ENCODE measurements at places on chromosomes 3 and 15. TPM values are rescaled to one million over a fixed set of nuclear protein-coding genes. Genes with fewer than 3 reads are reported as not detected.
A peak's percentile ranks its signal among the peaks of the same experiment; 100 is the strongest.

DNA sequence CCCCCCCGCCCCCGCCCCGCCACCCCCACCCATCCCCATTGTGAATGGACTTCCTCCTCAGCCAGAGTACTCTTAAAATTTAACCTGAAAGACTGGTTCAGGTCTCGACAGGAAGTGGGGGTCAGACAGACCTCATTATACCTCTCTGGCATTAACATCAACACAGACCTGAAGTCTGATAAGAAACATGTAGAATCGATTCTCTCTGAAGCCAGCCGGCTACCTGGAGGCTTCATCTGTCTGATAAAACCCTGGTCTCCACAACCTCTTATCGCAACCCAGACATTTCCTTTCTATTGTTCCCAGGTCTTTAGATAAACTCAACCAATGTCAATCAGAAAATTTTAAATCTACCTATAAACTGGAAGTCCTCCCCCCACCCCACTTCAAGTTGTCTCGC, 42.6 kb downstream of the SLCO2A1 start:
- no peak overlapping the region for H3K4me3 ChIP-seq
- H3K36me3 ChIP-seq, result no peaks in the 10 kb centered on the region
- H3K4me1 ChIP-seq, result peaks cover 13% of the 10 kb centered on the region
- no peak overlapping the region for H3K27ac ChIP-seq
- H3K27me3 ChIP-seq, result no peaks in the 10 kb centered on the region

GRCh38 chr3:53709860-53710674, 136.2 kb downstream of the CHDH start:
- H3K36me3 ChIP-seq, result no peaks in the 10 kb centered on the region
- H3K27me3 ChIP-seq, result no peaks in the 10 kb centered on the region
- H3K4me3 ChIP-seq, result no peak overlapping the region
- peaks cover 89% of the 10 kb centered on the region for H3K4me1 ChIP-seq
- H3K27ac ChIP-seq, result peak overlapping the region; percentile 92
- peak; percentile 93 for DNase-seq

DNA sequence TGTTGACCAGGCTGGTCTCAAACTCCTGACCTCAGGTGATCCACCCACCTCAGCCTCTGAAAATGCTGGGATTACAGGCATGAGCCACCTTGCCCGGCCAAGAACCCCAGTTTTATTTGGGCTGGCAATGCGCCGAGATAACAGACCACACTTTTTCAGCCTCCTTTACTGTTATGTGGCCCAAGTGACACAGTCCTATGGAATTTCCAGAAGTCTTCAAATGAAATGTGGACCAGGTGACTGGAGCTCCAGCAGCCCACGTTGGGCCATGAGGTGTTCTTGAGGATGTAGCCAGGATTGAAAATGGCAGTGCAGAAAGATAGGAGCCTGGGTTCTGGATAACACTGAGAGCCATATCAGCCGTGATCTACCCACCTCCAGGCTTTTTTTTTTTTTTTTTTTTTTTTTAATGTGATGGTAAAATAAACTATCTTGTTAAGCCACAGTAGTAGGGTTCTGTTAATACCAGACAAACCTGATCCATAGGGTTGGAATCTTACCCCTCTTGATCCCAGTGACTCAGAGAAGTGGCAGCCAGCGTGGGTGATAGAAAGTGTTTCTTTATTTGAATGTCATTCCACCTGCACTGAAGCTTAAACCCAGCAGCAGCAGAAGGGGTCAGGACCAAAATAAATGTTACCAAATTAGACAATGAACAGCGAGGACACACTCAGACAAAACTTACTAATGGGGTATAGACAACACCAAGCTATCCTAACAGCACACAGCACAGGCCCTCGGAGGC, 55.6 kb downstream of the LHFPL4 start:
- H3K36me3 ChIP-seq, result no peaks in the 10 kb centered on the region
- no peak for DNase-seq
- H3K4me1 ChIP-seq, result peaks cover 5% of the 10 kb centered on the region

DNA sequence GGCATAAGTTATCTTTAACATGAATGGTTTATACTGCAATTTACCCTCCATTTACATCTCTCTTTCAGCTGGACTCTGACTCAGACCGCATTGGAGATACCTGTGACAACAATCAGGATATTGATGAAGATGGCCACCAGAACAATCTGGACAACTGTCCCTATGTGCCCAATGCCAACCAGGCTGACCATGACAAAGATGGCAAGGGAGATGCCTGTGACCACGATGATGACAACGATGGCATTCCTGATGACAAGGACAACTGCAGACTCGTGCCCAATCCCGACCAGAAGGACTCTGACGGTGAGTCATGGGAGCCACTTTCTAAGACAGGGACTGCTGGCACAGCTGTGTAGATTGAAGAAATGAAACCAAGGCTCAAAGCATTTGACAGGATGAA, 11.6 kb downstream of the THBS1 start:
- DNase-seq, result peak; percentile 35
- no peak overlapping the region for H3K27ac ChIP-seq
- H3K27me3 ChIP-seq, result no peaks in the 10 kb centered on the region
- no peak overlapping the region for H3K4me3 ChIP-seq

- H3K27ac ChIP-seq, result no peak overlapping the region
- no peaks in the 10 kb centered on the region for H3K36me3 ChIP-seq
- peaks cover 51% of the 10 kb centered on the region for H3K4me1 ChIP-seq
- no peaks in the 10 kb centered on the region for H3K27me3 ChIP-seq
Observed at GRCh38 chr15:98876451-98877369, 130.9 kb downstream of the PGPEP1L start.

DNA sequence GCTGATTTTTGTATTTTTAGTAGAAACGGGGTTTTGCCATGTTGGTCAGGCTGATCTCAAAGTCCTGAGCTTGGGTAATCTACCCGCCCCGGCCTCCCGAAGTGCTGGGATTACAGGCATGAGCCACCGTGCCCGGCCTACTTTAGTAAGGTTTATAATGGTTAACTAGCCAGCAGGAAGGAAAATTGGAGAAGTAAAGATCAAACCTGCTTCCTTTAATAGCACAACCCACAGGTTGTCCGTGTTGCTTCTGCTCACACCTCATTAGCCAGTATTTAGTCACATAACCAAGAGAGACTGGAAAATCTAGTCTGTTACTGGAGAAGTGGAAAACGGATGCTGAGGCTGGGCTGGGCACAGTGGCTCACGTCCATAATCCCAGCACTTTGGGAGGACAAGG, 51.9 kb upstream of the TBL1XR1 start:
- no peak overlapping the region for H3K27ac ChIP-seq
- H3K36me3 ChIP-seq, result no peaks in the 10 kb centered on the region
- no peak for DNase-seq
- no peak overlapping the region for H3K4me3 ChIP-seq

DNA sequence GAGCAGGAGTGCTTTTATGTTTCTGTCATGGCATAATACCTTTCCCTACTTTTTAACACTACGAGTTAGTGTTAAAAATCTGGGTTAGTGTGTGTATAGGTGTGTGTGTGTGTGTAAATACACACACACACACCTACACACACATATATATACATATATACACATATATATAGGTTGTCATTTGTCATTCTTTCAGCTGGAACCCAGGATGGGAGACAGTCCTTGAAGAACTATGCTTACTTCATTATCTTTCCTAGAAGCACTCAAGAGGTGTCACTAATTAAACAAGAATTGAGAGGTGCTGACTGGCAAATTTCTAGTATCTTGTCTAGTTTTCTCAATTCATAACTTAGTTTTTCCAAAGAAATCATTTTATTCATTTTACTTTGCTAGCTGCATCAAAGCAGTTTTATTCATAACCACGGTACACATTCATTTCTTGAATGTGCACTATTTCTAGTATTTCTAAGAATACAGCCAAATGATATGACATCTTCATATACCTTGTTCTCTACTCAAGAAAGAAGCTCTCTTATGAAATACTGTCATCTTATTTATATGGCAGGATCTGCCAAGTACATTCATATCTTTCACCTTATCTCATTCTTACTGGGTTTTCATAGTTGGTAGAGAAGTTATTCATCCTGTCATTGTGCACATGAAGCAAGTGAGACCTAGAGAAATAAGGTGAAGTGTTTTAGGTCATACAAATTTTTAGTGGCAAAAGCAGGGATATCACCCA, 46.6 kb downstream of the ISL2 start:
- H3K27me3 ChIP-seq, result no peaks in the 10 kb centered on the region
- H3K36me3 ChIP-seq, result peaks cover 2% of the 10 kb centered on the region
- H3K4me3 ChIP-seq, result no peak overlapping the region
- H3K4me1 ChIP-seq, result no peaks in the 10 kb centered on the region
- H3K27ac ChIP-seq, result no peak overlapping the region

GRCh38 chr15:73925848-73926218, 429 bp upstream of the LOXL1 start:
- no peak overlapping the region for H3K4me3 ChIP-seq
- no peak overlapping the region for H3K27ac ChIP-seq
- peaks cover 44% of the 10 kb centered on the region for H3K4me1 ChIP-seq
- DNase-seq, result no peak
- H3K27me3 ChIP-seq, result no peaks in the 10 kb centered on the region
- H3K36me3 ChIP-seq, result no peaks in the 10 kb centered on the region

GRCh38 chr3:105860641-105861040, 8.2 kb downstream of the CBLB start:
- H3K4me3 ChIP-seq, result no peak overlapping the region
- no peaks in the 10 kb centered on the region for H3K27me3 ChIP-seq
- DNase-seq, result no peak
- peaks cover 10% of the 10 kb centered on the region for H3K4me1 ChIP-seq
- peaks cover 5% of the 10 kb centered on the region for H3K36me3 ChIP-seq
- H3K27ac ChIP-seq, result no peak overlapping the region

DNA sequence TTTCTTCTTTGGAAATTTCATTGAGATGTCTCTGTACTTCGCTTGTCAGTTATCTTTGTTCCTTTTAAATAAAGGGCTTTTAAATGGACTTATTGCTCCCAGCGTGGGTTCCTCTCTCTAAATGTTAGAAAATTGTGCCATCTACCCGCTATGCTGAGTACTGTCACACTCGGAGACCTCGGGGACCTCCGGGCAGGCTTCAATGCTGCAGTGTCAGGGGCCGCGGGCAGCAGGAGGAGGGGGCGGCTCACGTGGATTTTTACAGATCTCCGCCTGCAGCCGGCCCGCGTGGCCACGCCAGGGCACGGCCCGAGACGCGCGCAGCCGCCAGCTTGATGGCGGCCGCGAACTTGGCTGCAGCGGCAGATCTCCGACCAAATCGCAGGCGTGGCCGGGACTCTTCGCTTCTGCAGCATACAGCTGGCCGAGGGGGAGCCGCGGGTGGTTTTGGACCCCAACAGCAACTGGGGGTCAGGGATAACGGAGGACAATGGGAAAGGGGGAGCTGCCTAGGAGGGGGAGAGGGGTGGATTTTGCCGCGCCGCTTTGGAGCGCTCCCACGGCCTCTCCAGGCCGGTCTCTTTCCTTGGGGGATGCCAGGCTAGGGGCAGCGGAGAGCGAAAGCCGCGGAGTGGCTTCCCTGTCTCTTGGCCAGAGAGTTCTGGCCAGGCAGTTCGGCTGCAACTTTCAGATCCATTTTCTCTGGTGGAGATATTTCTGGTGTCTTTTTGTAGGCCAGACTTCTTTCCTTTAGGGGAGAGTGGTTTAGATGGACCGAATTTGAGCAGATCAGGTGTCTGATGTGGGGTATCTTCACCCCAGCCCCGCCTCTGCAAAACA, 15.3 kb downstream of the NR2F2 start:
- peaks cover 97% of the 10 kb centered on the region for H3K27me3 ChIP-seq
- no peaks in the 10 kb centered on the region for H3K4me1 ChIP-seq
- H3K27ac ChIP-seq, result no peak overlapping the region
- no peaks in the 10 kb centered on the region for H3K36me3 ChIP-seq
- DNase-seq, result peak; percentile 85

GRCh38 chr3:198071602-198072287, 111.7 kb downstream of the LMLN start:
- peaks cover 4% of the 10 kb centered on the region for H3K4me1 ChIP-seq
- peaks cover 64% of the 10 kb centered on the region for H3K27me3 ChIP-seq
- no peak overlapping the region for H3K4me3 ChIP-seq
- no peak overlapping the region for H3K27ac ChIP-seq
- no peaks in the 10 kb centered on the region for H3K36me3 ChIP-seq
- no peak for DNase-seq

DNA sequence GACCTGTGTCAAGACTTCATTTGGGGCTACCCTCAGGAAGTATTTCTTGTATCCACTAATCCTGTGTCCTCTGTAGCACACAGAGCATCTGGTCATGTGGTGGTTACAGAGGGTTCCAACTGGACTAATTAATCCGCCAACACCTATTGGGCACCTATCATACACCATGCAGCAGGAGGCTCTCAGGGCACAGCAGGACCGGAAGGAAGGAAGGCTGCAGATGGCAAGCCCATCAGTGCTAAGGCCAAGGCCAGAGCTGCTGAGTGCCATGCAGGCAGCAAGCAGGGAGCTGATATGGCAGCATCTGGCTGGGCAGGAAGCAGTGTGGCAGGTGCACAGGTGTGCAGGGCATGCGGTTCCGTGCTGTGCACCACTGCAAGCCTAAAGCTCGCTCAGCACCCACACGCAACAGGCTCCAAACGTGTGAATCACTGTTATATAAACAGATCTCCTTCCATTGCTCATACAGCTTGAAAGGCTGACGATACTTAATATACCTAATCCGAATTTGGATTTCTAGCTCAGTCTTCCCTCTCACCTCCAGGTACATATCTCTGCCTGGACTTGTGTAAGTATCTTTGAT, 64.4 kb upstream of the SNRPA1 start:
- H3K4me1 ChIP-seq, result no peaks in the 10 kb centered on the region
- H3K27ac ChIP-seq, result no peak overlapping the region
- no peak for DNase-seq
- no peak overlapping the region for H3K4me3 ChIP-seq

DNA sequence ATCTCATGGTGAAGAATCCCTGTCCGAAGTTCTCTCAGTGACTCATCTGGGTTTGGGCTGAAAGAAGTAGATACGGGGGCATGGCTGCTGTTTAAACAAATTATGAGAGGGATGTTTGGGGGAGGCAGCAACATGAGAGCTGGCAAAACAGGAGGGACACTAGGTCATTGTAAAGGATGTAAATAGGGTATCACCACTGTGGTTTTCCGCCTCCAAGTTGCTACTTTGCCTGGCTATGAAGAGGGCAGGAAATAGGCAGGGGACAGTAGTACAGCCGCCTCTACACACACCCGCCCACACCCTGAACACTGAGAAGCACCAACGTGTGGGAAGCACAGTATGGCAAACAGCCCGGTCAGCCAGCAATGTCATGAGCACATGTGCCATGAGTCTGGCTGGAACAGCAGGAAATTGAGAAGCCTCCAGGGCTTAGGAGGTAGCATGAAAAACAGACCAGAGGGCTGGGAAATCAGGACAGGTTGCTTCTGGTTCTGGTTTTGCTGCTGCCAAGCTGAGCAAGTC, 17.1 kb downstream of the HEXA start:
- no peak overlapping the region for H3K27ac ChIP-seq
- no peak overlapping the region for H3K4me3 ChIP-seq
- peaks cover 5% of the 10 kb centered on the region for H3K36me3 ChIP-seq
- DNase-seq, result no peak
- no peaks in the 10 kb centered on the region for H3K4me1 ChIP-seq

GRCh38 chr3:148232389-148232788, 465.3 kb upstream of the AGTR1 start:
- no peaks in the 10 kb centered on the region for H3K4me1 ChIP-seq
- H3K27ac ChIP-seq, result no peak overlapping the region

GRCh38 chr15:101012326-101013200, 93.4 kb downstream of the LRRK1 start:
- no peaks in the 10 kb centered on the region for H3K27me3 ChIP-seq
- H3K27ac ChIP-seq, result peak overlapping the region; percentile 35
- peaks cover 21% of the 10 kb centered on the region for H3K4me1 ChIP-seq
- DNase-seq, result no peak
- H3K4me3 ChIP-seq, result no peak overlapping the region

Gene MYZAP
- 143 TPM for total RNA-seq

Gene HCLS1
- total RNA-seq, result 0.57 TPM

Gene SUSD5
- 7.1 TPM for total RNA-seq

Gene FETUB
- not detected for total RNA-seq

Gene GP9
- total RNA-seq, result not detected

Gene ISY1
- 20.1 TPM for total RNA-seq

Gene MITF
- total RNA-seq, result 57.3 TPM

Gene ROPN1
- not detected for total RNA-seq

Gene ZNF717
- total RNA-seq, result 7.2 TPM
